ENCODE measurements at places on chromosomes 1 and 21.

DNA sequence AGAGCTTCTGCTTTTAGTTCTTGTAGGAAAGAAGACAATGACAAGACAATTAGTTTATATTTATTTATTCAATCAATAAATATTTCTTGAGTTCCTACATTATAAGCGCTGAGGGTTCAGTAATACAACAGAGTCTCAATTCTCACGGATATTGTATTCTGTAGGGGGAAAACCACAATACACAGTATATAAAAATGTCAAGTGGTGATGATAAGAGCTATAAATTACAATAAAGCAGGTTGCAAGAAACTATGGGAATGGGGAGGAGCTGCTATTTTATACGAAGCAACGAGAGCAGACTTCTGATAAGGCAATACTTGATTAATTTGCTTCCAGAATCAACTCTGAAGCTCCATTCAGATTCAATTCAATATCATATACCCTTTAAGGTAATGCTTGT is 10.6 kb upstream of the XCL1 start:
- DNase-seq: no peak

DNA sequence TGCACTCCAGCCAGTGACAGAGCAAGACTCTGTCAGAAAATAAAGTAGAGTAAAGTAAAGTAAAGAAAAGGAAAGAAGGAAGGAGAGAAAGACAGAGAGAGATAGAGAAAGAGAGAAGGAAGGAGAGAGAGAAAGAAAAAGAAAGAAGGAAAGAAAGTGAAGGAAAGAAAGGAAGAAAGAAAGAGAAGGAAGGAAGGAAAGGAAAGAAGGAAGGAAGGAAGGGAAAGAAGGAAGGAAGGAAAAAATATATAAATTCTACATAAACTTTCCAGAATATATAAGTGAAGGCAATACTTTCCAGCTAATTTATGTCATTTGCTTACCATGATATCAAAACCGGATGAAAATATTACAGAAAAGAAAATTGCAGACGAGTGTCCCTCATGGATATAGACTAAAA is 71.7 kb upstream of the GPR52 start:
- DNase-seq: no peak

DNA sequence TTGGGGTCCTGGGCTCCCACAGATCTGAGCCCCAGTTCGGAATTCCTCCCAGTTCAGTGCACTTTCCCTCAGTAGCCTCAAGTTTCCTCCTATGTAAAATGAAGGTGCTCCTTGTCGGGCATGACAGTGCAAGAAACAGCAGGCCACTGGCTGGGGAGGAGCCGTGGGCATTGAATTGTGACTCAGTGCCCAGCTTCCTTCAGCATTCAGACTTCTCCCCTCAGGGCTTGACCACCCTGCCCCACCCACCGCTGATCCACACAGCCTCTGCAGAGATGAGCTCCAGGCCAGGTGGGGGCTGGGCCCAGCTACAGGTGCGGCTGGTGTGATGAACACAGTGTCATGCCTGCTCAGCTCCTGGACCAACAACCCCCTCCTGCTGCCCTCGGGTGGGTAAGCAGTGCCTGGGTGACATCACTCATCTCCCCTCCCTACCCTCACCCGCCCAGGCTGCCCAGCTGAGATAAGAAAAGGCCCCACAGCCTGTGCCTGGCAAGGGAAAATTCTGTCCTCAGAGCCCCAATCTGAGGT is 4.9 kb downstream of the MOB3C start:
- DNase-seq: no peak

- DNase-seq: peak; percentile 75
Measured at GRCh38 chr1:10979483-10979920, 33.0 kb upstream of the TARDBP start.

DNA sequence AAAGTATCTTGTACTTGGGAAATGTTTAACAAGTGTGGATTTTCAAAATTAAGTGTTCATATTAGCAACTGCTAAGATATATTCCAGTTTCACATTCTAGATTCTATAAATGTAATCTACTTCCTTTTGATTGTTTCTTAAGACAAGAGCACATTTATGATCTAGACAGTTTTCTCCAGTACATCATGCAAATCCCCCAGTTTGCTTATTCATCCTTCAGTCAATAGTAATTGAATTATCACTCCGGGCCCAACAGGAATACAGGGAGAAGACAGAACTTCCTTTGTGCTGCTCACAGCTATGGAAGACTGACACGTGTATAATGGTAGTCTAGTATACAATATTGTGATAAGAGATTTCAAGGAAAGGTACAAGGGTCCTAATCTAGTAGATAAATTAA is 14.5 kb downstream of the PLA2G4A start:
- DNase-seq: no peak

DNA sequence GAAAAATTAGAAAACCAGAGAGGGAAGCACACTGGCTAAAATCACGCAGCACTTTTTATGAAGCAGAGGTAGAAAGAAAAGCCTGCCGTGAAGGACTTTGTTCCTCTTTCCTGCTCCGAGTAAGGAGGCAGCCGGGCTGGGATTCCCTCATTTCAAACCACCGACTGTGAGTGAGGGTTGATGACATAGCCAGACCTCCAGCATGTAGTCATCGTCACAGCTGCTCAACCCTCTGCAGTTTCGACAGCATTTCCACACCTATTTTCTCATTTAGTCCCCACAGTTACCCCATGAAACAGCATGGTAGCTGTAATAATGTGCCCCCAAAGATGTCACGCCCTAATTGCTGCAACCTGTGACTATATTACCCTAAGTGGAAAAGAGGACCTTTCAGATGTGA is 35.3 kb downstream of the FCRL5 start:
- DNase-seq: no peak

- no peak for DNase-seq
Measured at GRCh38 chr1:151472856-151473731, 13.8 kb upstream of the POGZ start.

- no peak for DNase-seq
Measured at GRCh38 chr1:157181790-157182189, 43.6 kb upstream of the ETV3 start.

DNA sequence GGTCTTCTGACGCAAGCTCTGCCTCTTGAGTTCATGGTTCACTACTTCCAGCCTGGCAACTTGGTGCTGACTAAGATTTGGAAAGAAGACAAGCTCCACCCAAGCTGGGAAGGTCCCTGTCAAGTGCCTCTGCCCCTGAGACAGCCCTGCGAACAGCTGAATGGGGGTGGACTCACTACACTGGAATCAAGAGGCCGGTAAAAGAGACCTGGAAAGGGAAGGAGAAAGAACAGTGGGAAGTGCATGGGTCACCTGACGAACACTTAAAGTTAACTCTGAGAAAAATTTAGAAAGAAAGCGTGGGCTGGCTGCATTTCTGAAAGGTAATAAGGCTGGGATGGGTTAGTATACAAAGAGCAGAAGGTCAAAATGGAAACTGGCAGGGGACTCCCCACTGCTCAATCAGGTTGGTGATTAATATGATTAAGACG is 26.1 kb upstream of the ZNF496 start:
- DNase-seq: no peak

GRCh38 chr1:115476616-115477015 is 138.6 kb upstream of the NGF start:
- no peak for DNase-seq

DNA sequence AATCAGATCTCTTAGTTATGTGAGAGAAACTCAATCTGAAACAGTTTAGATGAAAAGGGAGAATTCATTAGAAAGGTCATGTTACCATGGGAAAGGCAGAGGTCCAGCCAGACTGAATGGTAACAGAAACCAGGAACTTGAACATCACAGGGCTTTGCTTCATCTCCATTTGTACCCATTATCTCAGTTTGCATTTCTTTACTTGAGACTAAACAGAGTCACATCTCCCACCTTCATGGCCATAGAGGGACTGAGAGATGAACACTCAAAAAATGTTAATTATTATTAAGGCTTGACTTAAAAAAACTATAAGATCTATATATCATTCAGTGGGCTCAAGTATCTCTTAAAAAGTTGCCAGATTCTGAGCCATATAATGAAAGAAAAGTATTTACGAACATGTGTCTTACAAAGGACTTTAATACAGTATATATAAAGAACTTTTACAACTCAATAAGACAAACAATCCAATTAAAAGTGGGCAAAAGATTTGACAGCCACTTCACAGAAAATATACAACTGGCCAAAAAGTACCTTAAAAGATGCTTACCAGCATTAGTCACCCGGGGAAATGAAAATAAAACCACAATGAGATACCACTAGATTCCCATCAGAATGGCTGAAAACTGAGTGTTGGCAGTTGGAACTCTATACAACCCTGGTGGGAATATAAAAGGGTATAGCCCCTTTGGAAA is 13.2 kb downstream of the KYAT3 start:
- no peak for DNase-seq

DNA sequence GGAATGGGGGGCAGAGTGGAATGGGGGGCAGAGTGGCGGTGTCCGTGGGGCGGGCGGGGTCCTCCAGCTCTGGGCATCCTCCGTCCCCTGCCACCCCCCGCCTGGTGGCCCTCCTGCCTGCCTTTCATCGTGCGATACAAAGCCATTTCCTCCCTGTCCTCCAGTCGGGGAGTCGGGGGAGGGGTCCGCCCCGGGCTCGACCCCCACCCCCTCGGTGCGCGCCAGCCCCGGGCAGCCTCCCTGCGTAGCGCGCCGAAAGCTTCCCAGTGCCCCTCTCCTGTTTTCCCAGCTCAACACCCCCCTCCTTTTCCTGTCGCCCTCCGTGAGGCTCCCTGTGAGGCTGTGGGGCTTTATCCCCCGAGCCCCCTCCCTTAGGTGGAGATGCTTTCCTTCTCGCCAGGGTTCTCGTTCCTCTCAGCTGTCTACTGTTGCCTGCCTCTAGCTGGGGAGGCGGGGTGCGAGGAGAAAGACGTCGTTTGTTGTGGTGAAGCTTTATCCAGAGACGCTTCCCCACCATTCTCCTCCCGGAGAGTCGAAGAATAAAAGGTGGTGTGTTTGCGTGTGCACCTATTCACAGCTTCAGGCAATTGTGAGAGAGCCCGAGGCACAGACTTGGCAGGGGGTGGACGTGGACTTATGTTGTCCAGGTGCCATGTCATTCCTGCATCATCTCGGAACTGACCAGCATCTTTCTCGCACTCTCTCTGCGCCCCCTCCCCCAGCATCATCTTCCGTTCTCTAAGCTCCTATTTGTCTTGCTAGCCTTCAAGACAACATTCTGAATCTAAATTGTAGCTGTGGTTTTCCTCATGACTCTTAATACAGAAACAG is 848 bp downstream of the DNM3 start:
- DNase-seq: peak; percentile 79

DNA sequence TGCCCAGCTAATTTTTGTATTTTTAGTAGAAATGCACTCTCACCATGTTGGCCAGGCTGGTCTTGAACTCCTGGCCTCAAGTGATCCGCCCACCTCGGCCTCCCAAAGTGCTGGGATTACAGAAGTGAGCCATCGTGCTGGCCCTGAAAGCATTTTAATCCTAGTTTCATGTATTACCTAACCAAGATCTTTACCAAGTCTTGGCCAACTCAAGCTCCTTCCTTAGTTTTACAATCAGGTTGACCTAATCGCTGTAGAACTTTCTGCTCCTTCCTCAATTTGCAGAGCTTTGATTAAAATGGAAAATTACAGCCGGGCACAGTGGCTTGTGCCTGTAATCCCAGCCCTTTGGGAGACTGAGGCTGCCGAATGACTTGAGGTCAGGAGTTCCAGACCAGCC is 3.2 kb upstream of the TMEM63A start:
- DNase-seq: no peak

DNA sequence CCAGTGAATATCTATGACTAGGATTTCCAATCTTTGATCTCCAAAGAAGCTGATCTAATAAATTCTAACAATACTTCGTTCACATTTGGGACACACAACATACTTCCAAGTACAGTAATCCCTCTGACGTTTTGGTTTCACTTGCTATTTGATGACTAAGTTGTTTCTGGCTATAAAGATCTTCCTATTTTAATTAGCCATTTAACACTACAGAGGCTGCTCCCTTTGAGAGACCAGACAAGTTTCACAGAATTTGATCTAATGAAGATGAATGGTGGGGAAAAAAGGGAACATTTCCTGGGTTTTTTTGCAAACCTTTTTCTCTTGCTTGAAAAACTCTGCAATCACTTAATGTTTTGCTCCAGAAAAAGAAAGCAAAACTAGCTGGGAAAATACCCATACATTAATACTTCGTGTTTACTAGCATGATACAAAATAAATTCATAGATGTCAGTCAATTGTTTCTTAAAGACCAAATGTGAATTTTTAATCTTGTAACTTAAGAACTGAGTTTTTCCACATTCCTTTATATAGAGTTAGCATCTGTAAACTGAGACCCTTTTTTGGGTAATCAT is 28.0 kb upstream of the GLIS1 start:
- no peak for DNase-seq

DNA sequence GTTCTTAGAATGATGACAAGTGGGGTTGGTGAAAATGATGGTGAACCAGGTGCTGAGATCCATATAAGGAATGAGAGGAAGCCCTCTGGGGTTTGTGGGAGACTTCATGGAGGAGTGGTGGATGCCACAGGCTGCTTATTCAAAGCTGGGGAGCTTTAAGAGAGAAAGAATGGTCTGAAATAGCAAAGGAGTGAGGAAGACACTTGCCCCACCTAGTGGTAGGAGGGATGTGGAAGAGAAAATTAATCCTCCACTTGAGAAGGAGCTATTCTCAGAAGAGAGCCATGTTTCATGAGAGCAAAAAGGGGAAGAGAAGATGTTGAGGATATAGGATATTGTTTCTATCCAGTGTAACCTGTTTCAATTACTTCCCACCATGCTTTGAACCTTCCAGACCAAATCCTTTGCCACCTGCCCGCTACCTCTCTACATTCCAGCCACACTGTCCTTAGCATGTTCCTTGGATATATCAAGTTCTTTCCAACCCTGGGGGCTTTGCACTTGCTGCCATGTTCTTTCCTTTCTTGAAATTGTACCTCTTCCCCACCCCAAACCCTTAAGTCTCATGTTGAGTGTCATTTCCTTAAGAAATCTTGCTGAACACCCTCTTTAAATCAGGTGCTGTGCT is 19.6 kb upstream of the ZNF648 start:
- no peak for DNase-seq

Measured in caudate nucleus (tissue), 63 donors.